Stimulated activated CD4-positive, alpha-beta T cell treated with anti-CD3 and anti-CD28 coated beads, TNF-alpha, amount 100 ng/mL, for 48 hours (primary cell): ENCODE measurements at places on chromosomes 6 and 20.

DNA sequence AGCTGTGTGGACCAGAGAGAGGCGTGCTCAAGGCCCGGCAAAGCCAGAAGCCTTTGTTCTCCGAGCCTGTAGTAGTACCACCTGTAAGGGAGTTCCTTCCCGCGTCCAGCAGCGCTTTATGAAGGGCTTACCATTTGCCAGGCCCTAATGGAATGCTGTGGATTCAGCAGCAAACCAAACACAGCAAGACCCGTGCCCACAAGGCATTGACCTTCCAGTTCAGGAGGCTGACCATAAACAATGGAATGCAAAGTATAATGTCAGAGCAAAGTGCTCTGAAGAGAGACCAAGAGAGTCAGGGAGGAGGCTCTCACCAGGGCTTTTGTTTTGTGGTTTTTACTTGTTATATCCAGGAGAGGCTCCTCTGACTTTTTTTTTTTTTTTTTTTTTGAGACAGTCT lies 209.8 kb downstream of the ZMYND8 start:
- no peak for DNase-seq

DNA sequence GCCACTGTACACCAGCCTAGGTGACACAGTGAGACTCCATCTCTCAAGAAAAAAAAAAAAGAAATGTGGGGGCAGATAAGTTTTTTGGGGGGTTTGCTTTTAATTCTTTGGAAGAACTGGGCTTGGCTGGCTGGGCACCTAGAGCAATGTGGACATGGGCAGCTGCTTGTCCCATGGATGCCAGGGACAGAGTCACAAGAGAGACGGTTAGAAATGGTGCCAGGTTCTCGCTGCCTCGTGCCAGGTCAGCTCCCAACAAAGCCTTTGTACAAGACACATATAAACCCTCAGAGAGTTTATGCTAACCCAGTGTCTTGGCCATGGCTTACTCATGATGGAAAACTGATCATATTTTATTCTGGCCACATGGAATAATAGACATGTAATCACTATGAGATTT lies 76.2 kb upstream of the ESR1 start:
- no peak for DNase-seq

- no peak for DNase-seq
Observed at GRCh38 chr6:35052694-35053565, 88.2 kb downstream of the TCP11 start.

- DNase-seq: no peak
Observed at GRCh38 chr6:106666282-106667021, 37.1 kb downstream of the QRSL1 start.

DNA sequence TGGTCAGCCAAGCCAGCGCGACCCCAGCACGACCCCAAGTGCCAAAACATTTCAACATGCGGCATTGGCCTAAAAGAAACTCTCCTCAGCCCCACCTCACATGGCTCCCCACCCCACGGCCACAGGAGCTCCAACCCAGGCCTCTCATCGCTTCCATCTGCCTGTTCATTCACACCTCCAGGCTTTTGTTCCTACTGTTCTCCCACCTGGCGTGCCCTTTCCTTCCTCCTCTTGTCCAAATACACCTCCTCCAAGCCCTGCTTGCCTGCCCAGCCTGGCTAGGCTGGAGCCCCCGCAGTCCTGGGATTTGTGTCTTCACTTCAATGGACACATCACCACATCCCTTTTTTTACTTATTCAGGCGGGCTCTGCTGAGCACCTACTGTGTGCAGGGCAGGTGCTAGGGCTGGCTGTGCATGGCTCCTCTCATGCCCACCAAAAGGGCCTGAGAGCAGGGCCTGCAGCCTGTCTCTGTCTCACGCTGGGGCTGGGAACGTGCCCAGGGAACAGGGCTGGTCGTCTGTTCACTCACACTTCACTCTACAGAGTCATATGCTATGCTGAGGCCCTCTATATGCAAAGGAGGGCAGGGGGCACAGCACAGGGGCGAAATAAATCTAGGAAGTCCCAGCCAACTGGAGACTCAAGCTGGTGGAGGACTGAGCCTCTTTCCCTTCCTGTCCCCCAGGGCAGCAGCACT lies 61.1 kb downstream of the GRM4 start:
- DNase-seq: no peak

GRCh38 chr6:168397012-168397411 lies 44.0 kb upstream of the SMOC2 start:
- DNase-seq: no peak

DNA sequence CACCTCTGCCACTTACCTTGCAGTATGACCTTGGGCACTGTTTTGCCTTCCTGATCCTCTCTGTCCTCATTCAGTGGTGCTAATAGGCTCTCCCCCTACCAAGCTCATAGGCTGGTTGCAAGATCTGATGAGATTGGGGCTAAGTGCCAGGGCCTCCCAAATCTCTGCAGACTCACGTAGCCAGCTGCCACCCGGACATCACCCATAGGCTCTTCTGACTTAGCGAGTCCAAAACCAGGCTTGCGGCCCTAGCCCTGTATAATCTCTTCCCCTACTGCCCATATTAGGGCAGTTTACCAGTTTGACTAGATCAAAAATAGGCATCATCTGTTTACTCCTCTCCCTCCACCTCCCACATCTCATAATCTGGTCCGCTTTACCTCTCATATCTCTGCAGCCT lies 54.2 kb upstream of the VSTM2L start:
- no peak for DNase-seq

GRCh38 chr20:39983655-39984054 lies 705.4 kb downstream of the MAFB start:
- no peak for DNase-seq

GRCh38 chr6:115485400-115485799 lies 575.3 kb downstream of the FRK start:
- DNase-seq: no peak

GRCh38 chr6:38404900-38405556 lies 234.7 kb downstream of the BTBD9 start:
- DNase-seq: no peak

DNA sequence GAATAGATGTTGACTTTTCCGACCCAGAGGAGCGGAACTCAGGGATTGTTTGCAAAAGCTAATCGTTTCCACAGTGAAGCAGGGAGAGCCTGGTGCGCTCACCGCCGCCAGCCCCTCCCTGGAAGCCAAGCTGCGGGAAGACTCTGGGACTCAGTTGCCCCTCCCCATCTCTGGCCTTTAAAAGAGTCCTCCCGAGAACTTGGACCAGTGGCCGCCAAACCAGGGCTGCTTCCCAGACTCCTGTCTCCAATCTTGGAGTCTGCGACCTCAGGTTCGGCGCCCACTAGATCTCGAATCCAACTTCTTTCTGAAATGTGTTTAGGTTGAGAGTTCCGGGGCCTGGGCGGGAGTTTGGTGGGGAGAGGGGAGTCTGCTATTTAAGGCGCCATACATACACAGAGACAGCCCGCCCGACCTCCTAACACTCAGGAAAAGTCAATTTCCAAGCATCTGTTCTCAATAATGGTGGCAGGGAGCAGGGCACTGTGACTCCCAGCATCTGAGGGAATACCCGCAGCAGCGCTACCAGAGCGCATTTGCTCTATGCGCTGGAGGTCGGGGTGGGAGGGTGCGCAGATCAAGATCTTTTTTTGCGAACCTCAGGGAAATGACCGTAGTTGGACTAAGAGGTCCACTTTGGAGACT lies 800 bp upstream of the GRIK2 start:
- DNase-seq: no peak

- DNase-seq: no peak
Observed at GRCh38 chr6:119586250-119586882, 236.8 kb upstream of the MAN1A1 start.

DNA sequence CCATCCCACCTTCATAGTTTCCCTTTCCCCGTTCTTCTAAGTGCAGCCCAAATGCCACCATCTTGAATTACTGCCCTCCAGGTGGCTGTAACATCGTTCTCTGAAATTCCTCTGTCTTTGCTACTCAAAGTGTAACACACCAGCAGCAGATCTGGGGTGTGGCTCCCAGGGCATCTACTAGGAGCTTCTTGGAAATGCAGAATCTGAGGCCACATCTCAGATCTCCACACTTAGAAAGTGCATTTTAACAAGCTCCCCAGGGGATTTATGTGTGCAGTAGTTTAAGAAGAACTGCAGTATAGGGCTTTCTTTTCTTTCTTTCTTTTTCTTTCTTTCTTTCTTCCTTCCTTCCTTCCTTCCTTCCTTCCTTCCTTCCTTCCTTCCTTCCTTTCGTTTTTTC lies 1.7 kb upstream of the MLIP start:
- DNase-seq: no peak

DNA sequence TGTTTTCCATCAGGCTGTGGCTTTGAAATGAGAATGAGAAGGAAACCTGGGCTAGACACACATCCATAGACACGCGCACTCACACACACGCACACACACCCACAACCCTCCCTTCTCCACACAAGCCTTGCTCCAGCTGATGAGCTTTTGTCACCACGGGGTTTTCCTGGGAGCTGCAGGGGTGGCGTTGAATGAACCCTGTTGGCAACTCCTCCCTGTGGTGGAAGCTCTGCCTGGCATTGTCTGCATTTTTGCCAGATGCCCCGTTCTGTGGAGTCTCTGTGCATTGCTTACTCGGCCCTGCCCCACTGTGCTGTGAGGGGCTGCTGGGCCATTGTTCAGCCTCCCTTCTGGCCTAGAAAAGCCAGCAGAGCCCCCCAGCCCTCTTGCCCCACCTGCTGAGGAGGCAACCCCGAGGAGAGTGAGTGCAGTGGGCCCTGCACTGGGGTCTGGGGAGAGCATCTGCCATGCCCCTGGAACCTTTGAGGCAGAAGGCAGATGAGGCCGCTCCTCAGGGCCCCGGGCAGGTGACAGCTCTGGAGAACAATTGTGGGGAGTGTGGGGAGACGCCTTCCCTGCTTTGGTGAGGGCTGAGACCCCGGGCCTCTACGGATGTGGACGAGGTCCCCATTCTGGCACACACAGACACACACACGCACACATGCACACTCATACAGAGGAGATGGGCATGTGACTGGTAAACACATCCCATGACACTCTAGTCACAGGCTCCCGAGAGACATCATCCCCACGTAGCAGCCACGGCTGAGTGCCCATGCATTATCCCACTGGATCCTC lies 9.9 kb downstream of the ADIG start:
- no peak for DNase-seq
